Globus pallidus (tissue), 1 donor: ENCODE measurements at places on chromosomes 4 and X.

- no peak for DNase-seq
These were observed 25.8 kb downstream of the ANXA10 start for GRCh38 chr4:168118116-168118655.

- no peak for DNase-seq
These were observed 150.9 kb downstream of the BCOR start for GRCh38 chrX:39946822-39947221.

GRCh38 chr4:31408121-31408520 is 688.0 kb downstream of the PCDH7 start:
- DNase-seq: no peak

GRCh38 chr4:41363384-41363981 is 106.8 kb downstream of the UCHL1 start:
- DNase-seq: peak; percentile 75

DNA sequence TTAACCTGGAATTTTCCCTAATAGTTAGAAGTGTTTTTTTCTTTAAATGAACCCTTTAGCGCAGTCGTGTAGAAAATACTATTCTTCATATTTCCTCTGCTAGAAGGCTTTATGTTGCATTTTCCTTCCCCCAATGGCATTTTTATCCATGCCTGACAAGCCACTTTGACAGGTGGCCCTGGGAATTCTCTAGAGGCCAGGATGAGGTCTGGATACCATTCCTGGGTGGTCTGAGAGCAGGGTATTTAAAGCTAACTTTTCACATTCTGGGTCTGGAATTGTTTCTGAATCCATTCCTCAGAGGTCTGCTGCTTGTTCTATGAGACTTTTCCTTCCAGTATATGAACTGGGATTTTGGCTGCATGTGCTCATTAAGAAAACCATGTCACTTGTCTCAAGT is 31.2 kb upstream of the PDGFRA start:
- no peak for DNase-seq

GRCh38 chrX:39550795-39551361 is 546.9 kb downstream of the BCOR start:
- DNase-seq: no peak

GRCh38 chr4:10671366-10671765 is 13.2 kb downstream of the CLNK start:
- DNase-seq: no peak

- no peak for DNase-seq
These were observed 21.1 kb downstream of the NOP14 start for GRCh38 chr4:2942037-2942531.

DNA sequence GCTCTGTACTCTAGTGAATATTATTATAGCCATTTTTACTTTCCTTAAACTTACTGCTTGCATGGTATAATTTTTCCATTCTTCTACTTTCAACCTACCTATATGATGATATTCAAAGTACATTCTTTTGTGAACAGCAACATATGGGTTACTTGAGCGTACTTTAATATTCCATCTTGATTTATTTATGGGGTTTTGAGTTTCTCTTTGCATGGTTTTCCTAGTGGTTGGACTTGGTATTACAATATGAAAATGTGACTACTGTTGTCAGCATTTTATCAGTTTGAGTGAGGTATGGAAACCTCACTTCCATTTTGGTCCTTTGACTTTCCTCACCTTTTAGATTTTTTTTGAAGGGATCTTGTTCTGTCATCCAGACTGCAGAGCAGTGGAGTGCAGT is 35.9 kb downstream of the ADGRG4 start:
- DNase-seq: no peak

- no peak for DNase-seq
These were observed 112.5 kb downstream of the PCDH7 start for GRCh38 chr4:30832639-30833038.

DNA sequence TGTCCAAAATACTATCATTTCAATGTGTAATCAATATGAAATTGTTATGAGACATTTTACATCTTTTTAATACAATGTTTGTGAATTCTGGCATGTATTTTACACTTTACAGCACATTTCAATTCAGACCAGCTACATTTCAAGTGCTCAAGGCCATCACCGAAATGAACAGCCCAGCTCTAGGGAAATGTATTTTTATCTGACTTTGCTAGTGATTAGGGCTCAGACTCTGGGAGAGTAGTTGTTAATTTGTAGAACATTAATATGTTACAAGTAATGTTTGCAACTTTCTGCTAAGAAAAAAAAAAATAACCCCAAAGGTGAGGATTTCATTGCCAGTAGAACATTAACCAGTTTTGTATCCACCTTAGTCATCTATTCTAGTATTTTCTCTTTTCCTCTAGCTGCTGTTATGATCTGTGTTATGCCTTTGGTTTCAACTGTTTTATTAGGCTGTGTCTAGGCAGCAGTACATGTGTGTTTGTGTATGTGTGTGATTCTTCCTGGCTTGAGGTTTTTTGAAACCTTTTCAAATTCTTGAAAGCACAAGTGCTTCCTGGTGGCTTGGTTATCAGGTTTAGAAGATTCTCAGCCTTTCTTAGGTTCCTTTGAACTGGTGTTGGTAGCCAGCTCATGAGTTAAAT is 125.9 kb downstream of the NSUN7 start:
- no peak for DNase-seq

DNA sequence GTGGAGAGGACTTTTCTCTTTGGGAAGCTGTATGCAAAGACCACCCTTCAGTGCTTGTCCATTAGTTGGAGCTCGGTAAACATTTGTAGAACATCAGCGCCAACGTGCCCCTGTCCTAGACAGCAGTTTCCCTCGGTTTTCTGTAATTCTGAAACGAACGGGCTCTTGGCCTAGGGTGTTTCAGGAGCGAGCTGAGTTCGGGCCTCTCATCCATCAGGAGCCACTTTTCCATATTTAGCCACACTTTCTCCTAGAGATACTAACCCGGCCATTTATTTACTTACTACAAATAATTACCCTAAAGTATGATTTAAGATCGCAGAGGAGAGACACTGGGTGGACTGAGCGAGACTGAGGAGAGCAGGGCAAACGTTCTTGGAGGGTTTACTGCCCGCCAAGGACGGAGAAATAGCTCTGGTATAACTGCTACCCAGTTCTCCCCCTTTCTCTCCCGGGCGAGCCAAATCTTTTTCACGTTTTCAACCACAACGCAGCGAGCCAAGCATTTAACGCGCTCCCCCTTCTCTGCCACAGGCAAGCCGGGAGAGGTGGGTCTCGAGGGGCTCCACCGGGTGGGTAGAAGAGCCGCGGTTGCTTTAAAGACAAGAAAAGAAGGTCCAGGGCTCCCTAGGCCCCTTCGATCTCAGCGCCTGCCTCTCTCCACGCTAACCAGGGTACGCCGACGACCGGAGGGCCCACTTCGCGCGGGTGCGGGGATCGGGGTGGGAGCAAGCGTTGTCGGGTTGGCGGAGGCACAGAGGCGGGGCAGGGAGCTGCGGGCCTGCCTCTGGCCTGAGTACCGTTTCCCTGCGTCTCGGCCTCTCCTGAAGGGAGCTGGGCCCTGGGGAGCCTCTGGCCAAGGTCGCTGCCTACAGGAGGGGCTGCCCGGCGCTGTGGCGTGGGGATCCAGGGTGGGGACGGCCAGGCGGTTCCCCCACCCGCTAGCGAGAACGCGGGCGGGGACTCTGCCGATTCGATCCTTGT is 10.8 kb upstream of the PITX2 start:
- no peak for DNase-seq

DNA sequence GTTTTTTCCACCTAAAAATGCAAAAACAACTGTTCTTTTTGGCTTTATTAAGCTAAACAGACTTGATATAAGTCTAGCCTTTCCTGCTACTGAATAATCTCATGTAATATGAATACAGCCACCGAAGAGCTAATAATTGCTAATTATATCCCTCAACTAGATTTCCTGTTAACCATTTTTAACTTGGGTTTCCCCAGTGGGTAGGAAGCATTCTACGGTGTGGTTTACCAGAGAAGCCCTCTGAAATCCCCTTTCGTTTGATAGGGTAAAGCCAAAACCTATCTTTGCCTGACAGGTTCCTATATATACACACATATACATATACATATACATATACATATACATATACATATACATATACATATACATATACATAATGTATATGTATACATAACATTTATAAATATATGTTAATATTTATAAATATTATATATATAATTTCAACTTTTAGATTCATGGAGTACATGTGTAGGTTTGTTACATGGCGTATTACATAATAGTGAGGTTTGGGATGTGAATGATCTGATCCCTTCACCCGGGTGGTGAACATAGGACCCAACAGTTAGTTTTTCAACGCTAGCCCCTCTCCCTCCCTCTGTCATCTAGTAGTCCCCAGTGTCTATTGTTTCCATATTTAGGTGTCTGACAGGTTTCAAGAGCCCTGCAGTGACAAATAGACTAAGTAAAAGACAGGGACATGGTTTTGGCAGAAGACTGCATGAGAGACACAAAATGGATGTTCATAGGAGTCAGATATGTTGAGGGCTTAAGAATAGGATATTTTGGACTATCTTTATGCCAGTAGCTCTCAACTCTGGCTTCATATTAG is 62.4 kb downstream of the ATXN3L start:
- no peak for DNase-seq

GRCh38 chrX:96883608-96884007 is at the start of gene RPA4:
TSS of gene RPA4 (plus strand) at chrX:96883908. CDS start at chrX:96884311, 403 bp downstream.
- no peak for DNase-seq

DNA sequence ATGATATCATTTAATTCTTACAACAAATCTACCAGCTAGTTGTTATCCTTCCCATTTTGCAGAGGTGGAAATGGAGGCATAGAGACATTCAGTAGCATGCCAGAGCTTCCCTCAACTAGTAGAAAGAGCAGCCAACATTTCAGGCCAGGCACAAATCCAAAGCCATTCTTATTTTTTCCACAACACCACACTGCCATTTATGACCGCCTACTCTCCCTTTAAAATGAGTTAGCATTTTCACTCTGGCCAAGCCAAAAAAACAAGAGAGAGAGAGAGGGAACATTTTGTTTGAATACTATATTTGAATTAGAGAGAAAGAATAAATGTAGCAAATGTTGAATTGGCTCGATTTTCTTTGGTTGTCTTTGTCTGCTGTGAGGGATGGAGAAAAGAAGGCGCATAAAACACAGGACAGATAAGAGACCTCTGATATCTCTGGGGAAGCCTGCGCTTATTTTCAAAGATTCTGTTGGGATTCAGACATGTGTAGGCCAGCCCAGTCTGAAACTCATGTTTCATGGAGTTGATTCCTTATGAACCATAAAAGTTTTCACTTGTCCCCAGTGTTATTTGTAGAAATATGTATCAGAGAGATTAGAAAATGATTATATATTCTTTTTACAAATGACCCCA is 265.7 kb downstream of the RAB28 start:
- peak; percentile 20 for DNase-seq

GRCh38 chr4:56465599-56466295 is 1.7 kb upstream of the SRP72 start:
- DNase-seq: no peak

DNA sequence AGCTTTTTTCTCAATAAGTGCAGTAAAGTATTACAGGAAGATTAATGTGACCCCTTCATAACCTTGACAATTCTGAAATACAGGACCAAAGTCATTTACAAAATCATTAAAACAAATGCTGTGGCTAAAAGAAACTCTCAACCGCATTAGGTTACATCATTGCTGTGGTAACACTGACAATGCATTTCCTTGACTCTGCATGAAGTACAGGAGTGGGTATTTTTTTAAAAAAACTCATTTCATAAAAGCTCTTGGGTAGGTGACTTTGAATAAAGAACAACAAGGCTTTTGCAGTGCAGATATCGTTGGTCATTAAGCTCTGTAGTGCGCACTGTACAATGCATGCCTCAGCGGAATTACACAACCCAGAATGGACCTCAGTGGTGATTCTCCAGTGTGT is 23.4 kb upstream of the XK start:
- DNase-seq: no peak

GRCh38 chrX:9493936-9494335 is 29.1 kb downstream of the TBL1X start:
- DNase-seq: no peak

- no peak for DNase-seq
These were observed 15.8 kb downstream of the HMX1 start for GRCh38 chr4:8855818-8856245.

GRCh38 chr4:154559141-154559493 is 3.7 kb upstream of the FGB start:
- no peak for DNase-seq

- DNase-seq: no peak
These were observed 29.3 kb downstream of the DYNLT3 start for GRCh38 chrX:37818031-37818430.

DNA sequence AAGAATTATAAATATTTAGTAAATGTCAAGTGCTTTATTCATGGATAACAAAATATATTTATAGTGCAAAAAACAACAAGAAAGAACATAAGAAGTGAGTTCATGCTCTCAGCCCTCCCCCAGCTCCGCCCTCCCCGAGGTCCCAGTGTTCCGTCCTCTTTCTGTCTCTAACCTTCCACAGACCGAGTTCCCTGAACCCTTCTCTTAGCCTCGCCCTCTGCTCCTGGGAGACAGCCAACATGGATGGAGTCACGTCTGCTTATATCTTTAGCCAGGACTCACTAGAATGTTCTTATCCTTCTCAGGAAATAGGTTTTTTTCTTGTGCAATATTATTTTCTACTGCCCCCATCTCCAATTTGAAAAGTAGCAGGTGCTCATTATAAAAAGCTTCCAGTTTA is 40.1 kb upstream of the HELT start:
- DNase-seq: no peak

DNA sequence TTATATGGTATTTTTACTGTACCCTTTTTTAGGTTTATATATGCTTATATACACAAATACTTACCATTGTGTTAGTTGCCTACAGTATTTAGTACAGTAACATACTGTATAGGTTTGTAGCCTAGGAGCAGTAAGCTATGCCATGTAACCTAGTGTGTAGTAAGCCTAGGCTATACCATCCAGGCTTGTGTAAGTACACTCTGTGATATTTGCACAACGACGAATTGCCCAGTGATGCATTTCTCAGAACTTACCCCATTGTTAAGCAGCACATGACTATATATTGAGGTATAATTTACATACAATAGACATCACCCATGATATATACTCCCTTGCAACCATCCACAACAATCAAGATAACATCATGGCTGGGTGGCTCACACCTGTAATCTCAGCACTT is 40.1 kb downstream of the STAG2 start:
- DNase-seq: no peak

DNA sequence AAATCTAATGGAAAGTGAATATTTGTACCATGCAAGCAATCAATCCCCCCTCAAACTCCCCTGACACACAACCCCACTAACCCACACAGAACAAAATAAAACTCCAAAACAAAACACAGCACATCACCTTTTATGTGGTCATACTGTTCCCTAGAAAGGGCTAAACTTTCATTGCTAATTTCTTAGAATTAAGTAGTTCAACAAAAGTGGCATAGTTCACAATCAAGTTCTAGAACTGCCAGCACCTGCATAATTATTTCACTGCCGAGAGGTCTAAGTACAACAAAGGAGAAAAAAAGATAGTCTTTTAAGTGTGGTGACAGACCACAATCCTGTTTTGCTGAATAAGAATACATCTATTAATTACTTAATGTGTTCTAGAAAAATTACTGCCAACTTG is 58.8 kb downstream of the AMMECR1 start:
- DNase-seq: no peak

- peak; percentile 54 for DNase-seq
These were observed 333.1 kb downstream of the IL1RAPL1 start for GRCh38 chrX:28920153-28920943.
